H4 (cell line): ENCODE measurements at places on chromosomes 4 and X.

DNA sequence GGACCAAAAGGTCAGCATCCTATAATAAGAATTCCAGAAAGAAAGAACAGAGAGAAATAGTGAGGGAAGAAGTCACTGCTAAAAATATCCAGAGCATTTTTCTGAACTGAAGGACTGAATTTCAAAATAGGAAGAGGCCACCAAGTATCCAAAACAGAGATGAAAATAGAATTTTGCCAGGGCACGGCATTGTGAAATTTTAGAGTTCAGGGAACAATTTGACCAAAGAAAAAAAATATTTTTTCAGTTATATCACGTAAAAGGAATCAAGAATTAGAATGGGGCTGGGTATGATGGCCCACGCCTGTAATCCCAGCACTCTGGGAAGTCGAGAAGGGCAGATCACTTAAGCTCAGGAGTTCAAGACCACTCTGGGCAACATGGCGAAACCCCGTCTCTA lies 65.4 kb downstream of the FGFBP1 start:
- DNase-seq = no peak

- no peak for DNase-seq
Observed at GRCh38 chrX:370244-370962, 16.3 kb downstream of the PPP2R3B start.

DNA sequence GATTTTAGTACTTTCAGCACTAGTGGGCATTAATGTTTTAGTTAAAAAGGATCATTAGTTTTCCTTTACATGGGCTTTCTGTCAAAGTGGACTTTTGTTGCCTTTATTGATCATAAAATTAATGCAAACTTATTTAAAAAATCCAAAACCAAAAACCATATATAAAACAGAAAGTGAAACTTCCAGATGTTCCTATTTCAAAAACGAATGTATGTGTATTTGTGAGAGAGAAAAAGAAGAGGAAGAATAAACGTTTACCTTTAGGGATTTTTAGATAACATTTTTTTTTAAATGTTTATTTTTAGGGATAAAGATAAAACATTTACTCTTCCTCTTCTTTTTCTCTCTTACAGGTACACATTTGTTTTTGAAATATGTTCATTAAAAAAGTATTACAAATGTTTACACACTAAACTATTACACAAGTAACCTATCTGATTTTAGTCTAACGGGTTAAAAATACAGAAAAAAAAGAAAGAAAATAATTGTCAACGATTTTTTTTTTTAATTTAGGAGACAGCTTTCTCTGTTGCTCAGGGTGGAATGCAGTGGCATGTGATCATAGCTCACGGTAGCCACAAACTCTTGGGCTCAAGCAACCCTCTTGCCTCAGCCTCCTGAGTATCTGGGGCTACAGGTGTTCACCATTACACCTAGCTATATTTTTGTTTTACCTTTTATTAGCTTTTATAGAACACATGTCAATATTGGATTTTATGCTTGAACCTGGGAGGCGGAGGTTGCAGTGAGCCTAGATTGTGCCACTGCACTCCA lies 16.8 kb upstream of the COX18 start:
- DNase-seq = no peak

DNA sequence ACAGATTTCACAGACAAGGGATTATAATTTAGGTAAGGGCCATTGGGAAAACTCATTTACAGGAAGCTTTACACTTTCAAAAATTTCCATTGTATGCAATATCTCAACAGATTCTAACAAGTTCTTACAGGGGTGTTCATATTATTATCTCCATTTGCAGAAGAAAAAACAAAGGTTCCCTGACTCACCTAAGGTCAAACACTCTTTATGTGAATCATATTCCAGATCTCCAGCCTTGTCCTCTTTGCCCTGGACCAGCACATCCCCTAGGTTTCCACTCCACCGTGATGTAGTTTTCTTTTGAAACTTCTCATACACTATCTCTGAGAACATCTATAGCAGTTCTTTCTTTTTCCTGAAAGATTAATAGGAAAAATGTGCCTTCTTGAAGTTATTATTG lies 96.4 kb upstream of the HS3ST1 start:
- DNase-seq = no peak

DNA sequence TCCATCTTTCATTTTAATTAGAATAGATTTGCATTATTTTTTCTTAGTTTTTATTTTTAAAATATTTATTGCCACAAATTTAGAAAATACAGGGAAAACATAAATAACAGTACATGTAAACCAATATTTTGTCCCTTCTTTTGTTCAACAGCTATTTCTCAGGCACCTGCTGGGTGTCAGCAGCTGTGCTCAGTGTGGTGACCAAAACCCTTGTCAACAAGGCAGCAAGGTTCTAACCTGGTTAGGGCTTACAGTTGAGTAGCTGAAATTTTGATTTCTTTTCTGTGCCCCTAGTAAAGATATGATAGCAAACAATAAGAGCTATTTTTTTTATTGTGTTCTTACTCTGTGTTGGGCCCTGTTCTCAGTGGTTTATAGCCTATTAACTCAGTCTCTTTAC lies 128.1 kb downstream of the PTTG2 start:
- DNase-seq = no peak

DNA sequence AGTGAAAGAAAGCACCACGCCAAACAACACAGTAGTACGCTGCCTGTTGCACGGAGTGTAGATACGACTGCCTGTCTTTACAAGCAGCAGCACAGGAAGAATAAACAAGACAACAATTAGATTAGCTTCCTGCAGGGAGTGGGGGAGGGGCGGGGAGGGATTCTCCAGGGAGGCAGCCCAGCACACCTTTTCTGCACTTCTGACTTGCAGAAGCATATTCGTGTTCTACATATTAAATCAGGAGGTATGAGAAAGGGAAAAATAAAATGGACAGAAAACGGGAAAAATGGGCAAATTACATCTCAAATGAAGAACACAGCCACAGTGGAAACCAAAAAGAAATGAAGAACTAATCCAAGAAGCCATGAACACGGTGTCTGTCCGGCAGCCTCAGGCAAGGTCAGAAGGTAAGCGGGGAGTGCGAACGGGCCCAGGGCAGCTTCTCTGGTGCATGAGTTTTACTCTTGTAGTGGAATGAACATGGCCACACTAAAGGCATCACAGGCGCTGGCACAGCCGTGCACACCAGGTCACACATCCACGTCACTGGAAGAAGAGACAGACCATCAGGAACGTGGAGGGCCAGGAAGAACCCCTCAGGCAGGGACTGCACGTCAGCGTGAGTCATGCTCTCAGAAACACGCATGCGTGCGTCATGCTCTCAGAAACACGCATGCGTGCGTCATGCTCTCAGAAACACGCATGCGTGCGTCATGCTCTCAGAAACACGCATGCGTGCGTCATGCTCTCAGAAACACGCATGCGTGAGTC lies 20.1 kb upstream of the ADRA2C start:
- peak; percentile 88 for DNase-seq

GRCh38 chrX:17592117-17592516 lies 145.2 kb upstream of the SCML1 start:
- DNase-seq = peak; percentile 8

- no peak for DNase-seq
Observed at GRCh38 chrX:20506739-20507138, 240.0 kb upstream of the RPS6KA3 start.

DNA sequence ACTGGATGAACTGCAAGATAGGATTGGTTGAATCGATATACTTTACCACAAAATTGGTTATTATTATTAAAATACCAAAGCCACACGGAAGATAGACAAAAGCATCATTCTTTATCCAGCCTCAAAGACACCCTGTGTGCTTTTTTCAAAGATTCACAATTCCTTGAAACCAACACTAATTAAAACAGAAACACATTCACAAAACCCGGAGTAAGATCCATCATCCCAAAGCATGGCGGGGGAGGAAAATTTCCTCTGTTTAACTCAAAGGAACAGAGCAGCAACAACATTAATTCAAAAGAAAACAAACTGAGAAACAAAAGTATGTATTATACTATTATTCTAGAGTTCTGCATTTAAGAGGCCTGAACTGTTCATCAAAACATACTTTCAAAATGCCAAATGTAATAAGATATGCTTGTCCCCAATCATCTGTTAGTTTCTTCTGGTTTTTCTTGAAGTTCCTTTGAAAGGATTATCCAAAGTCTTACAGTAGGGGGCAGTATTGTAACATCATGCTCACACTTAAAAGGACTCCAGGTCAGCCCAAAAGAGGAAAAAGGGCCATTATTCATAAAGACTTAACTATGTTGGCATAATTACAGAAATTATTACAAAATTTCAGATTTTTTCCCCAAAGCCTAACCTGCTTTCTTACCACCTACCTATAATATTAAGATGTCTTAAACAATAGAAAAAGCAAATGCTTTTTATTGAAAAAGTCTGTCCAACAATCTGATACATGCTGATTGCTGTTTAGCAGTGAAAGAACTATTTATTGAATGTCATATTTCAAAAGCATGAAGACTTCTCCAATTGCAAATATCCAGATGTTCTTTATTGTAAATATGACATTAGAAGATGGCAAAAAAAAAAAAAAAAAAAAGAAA lies 168.7 kb downstream of the SCFD2 start:
- peak; percentile 79 for DNase-seq

DNA sequence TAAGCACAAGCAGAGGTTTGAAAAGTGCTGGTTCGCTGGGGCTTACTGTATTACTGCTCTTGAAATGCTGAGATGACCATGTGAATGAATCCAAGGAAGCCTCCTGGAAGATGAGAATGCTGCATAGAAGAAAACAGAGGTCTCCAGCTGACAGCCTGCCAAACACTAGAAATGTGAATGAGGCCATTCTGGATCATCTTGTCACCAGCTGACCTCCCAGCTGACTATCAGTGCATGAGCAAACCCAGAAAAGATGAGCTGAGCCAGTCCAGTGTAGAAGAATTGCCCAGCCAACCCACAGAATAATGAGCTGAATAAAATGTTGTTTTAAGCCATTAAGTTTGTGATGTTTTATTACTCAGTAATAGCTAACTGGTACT lies 49.1 kb upstream of the DYNLT3 start:
- DNase-seq = no peak

GRCh38 chr4:54945838-54946237 lies 179.6 kb downstream of the KDR start:
- no peak for DNase-seq

- no peak for DNase-seq
Observed at GRCh38 chrX:119688911-119689321, 4.1 kb downstream of the SEPTIN6 start.

GRCh38 chr4:164591666-164592065 lies 162.3 kb upstream of the SMIM31 start:
- DNase-seq = no peak

DNA sequence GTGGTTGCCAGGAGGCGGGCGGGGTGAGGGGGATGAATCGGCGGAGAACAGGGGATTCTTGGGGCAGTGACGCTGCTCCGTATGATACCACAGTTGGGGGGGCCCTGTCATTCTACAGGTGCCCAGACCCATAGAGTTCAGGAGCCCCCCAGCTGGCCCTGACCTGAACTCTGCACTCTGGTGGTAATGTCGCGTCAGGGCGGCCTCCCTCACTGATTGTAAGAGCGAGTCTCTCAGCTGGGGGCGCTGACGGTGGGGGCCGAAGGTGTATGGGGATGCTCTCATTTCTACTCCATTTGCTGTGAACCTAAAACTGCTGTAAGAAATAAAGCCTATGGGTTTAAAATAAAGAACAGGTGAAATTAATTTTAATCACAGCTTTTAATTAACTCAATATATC lies 91.8 kb upstream of the PSAPL1 start:
- no peak for DNase-seq

DNA sequence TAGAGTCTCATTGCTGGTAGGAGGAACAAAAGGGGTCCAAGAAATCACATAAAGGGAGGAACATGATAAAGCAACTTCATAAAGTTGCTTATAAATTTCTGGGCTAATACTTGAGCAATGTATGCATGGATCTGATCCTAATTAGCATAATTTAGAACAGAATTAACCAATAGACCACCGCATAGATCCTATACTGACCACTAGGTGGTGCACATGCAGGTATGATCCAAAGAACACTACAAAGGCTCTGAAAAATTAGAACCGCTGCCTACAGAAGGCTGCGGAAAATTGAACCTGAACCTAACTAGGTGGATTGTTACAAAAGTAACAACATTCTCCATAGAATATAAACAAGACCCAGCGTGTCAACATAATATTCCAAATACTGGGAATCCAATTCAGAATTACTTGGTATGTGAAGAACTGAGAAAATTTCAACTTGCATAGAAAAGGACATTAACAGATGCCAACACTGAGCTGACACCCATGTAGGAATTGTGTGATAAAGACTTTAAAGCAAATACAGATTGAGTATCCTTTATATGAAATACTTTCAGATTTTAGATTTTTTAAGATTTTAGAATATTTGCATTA lies 23.3 kb downstream of the BRCC3 start:
- DNase-seq = peak; percentile 13

DNA sequence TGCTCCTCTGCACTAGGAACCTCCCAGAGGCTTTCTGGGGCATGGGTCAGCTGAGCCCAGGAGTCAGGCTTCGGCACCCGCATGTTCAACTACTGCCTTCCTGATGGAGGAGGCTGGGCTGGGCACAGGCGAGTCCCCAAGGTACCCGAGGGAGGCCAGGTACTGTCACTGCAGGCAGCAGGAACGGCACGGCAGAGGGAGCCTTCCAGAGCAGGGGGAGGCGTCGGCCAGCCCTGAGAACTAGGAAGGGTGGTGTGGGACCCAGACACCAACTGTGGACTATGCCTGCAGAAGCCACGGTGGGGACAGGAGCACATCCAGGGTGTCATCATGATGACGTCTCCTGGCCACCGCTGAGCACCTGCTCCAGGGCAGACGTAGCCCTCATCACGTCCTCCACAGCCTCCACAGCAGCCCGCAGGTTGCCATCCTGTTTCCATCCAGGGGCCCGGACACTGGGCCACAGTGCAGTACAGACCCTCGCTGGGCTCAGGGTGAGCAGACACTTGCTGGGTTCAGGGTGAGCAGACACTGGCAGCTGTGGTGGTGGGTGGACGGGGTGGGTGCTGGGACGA lies 40.8 kb downstream of the SORCS2 start:
- DNase-seq = no peak

GRCh38 chr4:30718641-30719453 lies 1.3 kb upstream of the PCDH7 start:
- peak; percentile 68 for DNase-seq

- no peak for DNase-seq
Observed at GRCh38 chr4:126568652-126569570, 1063.8 kb upstream of the INTU start.

DNA sequence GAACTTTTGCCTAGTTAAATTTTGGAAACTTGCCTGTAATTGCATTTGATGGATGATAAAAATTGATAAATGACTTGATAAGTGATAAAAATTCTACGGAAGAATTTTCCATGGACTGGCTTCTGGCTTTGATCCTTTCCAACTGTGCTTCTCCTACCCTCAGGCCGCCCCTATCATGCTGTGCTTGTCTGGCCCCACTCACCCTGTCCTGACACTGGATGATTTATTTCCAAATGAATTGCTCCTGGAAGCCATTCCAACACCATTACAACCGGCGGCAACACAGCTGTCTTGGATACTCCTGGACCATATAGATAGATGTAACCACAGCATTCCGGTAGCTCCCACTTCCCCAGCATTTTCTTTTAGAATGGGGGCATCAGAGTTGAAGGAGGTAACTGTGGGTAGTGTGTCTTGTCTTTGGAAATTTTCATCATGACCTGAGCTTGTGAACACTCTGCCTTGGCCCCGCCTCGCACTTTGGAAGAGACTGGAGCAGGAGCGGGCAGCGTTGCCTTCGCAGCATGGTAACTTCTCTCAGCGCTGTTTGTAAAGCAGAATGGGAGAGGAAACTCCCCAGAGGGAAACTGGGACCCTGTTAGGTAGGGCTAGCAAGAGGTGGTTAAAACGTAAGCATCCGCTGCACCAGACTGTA lies 77.4 kb downstream of the TBL1X start:
- DNase-seq = no peak

- no peak for DNase-seq
Observed at GRCh38 chrX:23887451-23887850, 20.3 kb downstream of the APOO start.

- DNase-seq = no peak
Observed at GRCh38 chrX:139530550-139530949, at the start of gene F9. F9 (plus strand) TSS chrX:139530739; CDS start chrX:139530765, 26 bp downstream.
